ENCODE measurements at places on chromosomes 4 and X. TPM values are rescaled to one million over a fixed set of nuclear protein-coding genes. Genes with fewer than 3 reads are reported as not detected.

GRCh38 chr4:113375964-113376666 is 326.7 kb downstream of the ANK2 start:
- DNase-seq, result no peak

GRCh38 chr4:139900964-139901376 is 235.4 kb downstream of the MGST2 start:
- DNase-seq, result no peak

GRCh38 chr4:127799711-127800110 is 17.6 kb downstream of the HSPA4L start:
- DNase-seq, result no peak

DNA sequence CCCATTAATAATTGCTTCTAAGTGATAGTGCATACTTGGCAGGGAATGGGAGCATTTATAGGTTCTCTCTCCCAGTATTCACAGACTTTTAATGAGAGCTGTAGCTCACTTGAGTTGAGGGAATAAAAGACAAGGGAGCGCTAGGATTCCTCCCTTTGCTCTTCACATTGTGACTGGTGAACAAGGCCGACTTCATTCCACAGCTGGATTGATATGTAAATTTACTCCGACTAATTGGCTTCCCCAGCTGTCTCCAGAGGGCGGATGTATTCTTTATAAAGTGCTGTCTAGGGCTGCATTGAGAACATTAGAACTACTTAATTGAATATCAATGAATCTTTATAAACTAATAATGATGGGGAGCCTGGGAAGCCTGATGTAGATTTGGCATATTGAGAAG is 63.4 kb downstream of the GPR50 start:
- no peak for DNase-seq

GRCh38 chr4:122045533-122045932 is 93.7 kb upstream of the TRPC3 start:
- DNase-seq, result no peak

GABRB1 gene
- not detected for total RNA-seq

GRCh38 chr4:2712261-2712842 is 43.8 kb downstream of the TNIP2 start:
- peak; percentile 33 for DNase-seq

GRCh38 chr4:43758836-43759235 is 689.8 kb downstream of the KCTD8 start:
- DNase-seq, result no peak

GRCh38 chr4:127822430-127822829 is 40.3 kb downstream of the HSPA4L start:
- no peak for DNase-seq

EMCN gene
- total RNA-seq, result 70.4 TPM

GRCh38 chr4:7029212-7029611 is 14.0 kb upstream of the TADA2B start:
- DNase-seq, result no peak

GRCh38 chrX:8864161-8864560 is 63.0 kb upstream of the FAM9A start:
- peak; percentile 3 for DNase-seq

GRCh38 chrX:129760155-129760554 is 19.6 kb upstream of the SASH3 start:
- no peak for DNase-seq

DNA sequence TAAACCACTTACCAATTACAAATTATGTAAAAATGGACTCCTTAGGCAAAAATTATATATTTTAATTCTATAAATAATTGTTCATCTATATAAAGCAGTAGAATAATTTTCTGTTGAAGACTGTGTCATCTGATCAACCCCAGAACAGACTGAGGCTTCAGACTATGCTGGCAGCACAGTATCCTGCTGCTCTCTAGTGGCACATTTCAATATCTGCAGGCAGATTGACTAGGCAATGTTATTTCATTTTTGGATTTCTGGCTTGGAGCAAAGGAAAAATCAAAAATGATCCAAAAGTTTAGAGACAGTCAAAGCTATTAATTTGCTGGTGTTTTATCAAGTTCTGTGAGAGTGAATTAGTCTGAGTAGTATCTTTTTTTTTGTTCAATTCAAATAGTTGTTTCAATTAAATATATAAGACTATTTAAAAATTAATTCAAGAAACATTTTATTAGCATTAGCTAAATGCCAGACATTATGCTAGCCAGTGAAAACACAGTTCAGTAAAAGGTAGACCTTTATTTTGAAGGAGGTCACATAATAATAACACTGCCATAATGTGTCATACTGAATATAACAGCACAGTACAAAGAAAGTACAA is 21.3 kb upstream of the SULT1E1 start:
- no peak for DNase-seq

DNA sequence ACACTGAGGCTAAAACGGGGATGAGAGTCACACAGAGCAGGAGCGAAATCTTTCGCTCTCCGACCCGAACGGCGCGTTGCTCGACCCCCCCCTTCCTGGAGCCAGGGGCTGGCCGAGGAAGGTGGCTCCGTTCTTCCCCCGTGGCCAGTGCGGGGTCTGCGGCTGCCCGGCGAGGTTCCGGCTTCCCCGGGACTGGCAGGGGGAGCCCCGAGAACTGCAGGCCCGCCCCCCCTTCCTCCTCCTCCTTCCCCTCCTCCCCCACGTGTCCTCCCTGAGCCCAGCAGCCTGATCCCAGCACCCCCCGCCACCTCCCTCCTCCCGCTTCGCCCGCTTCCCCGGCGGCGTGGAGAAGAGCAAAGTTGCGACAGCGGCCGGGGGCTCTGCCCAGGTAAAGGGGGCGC is 2.4 kb upstream of the BCORL1 start:
- DNase-seq, result no peak

GPAT3 gene
- total RNA-seq, result 16.0 TPM

DNA sequence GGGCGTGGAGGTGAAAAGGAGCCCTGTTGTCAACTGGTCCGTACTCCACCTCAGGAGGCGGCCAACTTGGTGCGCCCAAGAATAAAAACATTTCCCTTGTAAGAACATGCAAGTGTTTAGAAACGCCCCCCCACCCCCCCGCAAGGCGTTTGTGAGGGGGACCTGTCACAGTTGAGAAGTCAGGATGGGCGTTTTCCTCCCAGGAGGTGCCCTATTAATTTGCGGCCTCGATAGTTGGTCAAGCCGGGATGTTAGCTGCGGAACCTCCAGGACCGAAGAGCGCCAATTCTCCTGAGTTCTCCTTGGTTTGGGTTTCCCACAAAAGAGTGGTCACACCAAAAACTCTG is 651 bp upstream of the SAP30 start:
- DNase-seq, result peak; percentile 40

- DNase-seq, result no peak
Observed at GRCh38 chrX:101787934-101788333, 128.3 kb upstream of the ARMCX2 start.

CT45A3 gene
- total RNA-seq, result not detected

DNA sequence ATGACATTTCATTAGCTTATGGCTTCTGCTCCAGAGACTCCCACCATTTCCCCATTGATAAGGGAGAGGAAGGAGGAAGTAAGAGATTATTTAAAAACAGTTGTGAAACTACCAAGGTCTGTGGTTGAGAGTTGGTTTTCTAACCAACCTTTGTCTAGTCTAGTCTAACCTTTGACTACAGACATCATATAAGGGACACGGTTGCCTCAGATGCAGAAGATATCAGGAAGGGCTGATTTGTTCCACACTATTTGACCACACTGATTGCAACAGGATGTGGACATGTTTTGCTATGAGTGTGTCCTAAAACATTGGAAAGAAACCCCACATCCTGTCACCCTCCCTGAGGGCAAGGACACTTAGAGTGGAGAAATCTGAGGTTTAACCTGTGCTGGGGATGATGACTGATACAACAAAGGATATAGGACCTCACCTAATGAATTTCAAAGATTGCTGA is 53.0 kb downstream of the COQ2 start:
- DNase-seq, result no peak

All from endothelial cell (in vitro differentiated cells).